DMS53 (cell line): ENCODE measurements at places on chromosomes 7 and 10.

DNA sequence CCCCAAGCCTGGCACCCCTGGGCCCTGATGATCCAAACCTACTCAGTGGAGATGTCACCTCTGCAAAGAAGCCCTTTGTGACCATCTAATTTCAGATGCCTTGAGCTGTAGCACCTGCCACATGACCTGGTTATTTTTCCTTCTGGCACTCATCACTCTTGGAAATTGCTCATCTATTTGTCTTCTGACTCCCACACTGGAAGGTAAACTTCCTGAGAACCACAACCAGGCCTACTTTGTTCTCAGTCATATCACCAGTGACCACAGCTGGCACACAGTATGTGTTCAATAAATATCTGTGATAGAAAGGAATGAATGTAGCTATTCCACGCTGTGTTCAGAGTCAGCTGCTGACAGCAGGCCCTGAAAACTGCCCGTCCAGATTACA is 97.1 kb downstream of the SH3PXD2A start:
- DNase-seq = peak; percentile 92

GRCh38 chr10:124532106-124532641 is 70.6 kb downstream of the LHPP start:
- DNase-seq = peak; percentile 72

DNA sequence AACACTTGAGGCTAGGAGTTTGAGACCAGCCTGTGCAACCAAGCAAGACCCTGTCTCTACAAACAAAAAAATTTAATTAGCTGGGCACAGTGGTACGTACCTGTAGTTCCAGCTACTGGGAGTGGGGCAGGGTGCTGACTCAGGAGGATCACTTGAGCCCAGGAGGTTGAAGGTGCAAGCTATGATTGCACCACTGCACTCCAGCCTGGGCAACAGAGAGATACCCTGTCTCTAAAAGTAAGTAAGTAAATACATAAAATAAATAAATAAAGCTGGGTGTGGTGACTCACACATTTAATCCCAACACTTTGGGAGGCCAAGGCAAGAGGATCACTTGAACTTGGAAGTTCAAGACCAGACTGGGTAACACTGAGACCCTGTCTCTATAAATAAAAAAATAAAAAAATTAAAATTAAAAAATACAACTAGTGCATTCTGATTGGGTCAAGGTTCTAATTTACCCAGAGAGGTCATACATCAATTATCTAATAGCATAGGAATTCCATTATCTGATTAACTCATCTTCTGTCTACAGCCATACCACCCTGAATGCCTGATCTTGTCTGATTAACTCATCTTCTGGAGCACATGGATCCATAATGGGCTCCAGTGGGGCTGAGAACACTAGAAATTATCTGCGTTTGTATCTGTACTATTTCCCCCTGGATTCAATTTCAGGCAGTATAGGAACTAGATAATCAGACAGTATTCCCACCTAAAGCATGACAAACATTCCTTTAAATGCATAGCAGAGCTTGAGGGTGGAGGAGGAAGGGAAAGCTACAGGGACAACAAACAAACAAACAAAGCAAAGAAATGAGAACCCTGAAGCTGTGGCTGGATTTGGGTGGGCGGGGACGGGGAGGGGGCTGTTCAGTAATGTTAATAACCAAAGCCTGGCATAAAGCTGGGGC is 21.0 kb upstream of the HILPDA start:
- peak; percentile 38 for DNase-seq

DNA sequence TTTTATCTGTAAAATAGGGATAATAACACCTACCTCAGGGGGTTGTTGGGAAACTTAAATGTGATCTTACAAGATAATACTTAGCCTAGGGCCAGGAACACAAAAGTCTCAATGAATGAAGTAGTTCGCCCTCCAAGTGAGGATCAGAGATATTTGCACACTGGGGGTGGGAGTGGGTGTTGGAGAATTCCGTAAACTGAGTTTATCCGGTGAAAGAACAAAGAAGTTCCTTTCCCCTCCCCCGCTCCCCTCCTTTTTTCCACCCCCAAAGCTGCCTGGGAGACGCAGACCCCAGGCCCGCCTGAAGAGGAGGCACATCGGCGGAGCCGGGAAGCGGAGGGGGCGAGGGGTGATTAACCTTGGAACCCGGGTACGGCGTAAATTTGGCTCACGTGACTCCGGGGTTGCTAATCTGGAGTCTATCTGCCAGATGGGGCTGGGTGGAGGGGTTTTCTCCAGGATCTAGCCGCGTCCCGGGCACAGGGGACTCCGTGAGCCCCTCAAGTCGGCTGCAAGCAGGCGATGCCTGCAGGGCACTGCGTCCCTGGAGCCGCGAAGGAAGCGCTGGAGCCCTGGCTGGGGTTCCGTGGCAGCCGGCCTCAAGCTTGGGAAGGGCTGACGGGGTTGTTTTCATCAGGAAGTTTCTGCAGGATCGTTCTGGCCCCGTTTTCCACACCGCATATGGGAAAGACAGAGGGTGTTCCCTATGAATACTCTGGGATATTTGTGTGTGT is 1.4 kb upstream of the PODXL start:
- DNase-seq = peak; percentile 63

GRCh38 chr10:90984898-90985297 is 64.0 kb upstream of the ANKRD1 start:
- DNase-seq = no peak

DNA sequence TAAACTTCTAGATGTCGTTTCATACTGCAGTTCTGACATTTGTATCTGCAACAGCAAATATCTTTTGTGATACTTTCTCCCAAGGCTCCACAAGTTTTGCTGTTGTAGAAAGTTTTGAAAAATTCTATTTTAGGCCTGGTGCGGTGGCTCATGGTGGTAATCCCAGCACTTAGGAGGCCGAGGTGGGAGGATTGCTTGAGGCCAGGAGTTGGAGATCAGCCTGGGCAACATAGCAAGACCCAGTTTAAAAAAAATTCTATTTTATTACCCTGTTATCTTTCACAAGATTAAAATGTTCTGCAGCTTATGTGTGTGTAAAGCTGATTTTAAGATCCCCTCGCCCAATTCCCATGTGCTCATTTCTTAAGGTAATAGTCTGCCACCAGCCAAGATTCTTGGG is 1.4 kb downstream of the SND1 start:
- DNase-seq = no peak
